ENCODE measurements at places on chromosomes 1 and 21. TPM values are rescaled to one million over a fixed set of nuclear protein-coding genes. Genes with fewer than 3 reads are reported as not detected.

The CRB1 gene
- total RNA-seq: 21.6 TPM

The IFI44L gene
- total RNA-seq: 4.4 TPM

The FAM229A gene
- 2.2 TPM for total RNA-seq

The SLAMF7 gene
- total RNA-seq: under 0.01 TPM

The CFHR2 gene
- total RNA-seq: not detected

The LCE1A gene
- not detected for total RNA-seq

The OR2L8 gene
- total RNA-seq: 0.74 TPM
